SJSA1 (cell line): ENCODE measurements at places on chromosomes 11 and 22. TPM values are rescaled to one million over a fixed set of nuclear protein-coding genes. Genes with fewer than 3 reads are reported as not detected.

The LARGE1 gene
- total RNA-seq, result 24.8 and 40.9 TPM in 2 replicates

The KRTAP5-2 gene
- total RNA-seq, result not detected in 2 replicates

The MYO7A gene
- not detected in 2 replicates for total RNA-seq

The VSIG10L2 gene
- total RNA-seq, result not detected in 2 replicates

The GLYAT gene
- not detected in 2 replicates for total RNA-seq

The GAL gene
- not detected in 2 replicates for total RNA-seq

The CELSR1 gene
- total RNA-seq, result 0.41 and 1.1 TPM in 2 replicates

The MRGPRF gene
- 25.8 and 27.4 TPM in 2 replicates for total RNA-seq

The NLRP6 gene
- not detected in 2 replicates for total RNA-seq
